ENCODE measurements at places on chromosomes 16 and 17. TPM values are rescaled to one million over a fixed set of nuclear protein-coding genes. Genes with fewer than 3 reads are reported as not detected.

GRCh38 chr16:64711596-64711995 is 410.3 kb downstream of the CDH11 start:
- H3K36me3 ChIP-seq, result no peaks in the 10 kb centered on the region
- H3K27ac ChIP-seq, result no peak overlapping the region
- DNase-seq, result no peak
- H3K4me1 ChIP-seq, result no peaks in the 10 kb centered on the region
- no peak overlapping the region for H3K4me3 ChIP-seq

DNA sequence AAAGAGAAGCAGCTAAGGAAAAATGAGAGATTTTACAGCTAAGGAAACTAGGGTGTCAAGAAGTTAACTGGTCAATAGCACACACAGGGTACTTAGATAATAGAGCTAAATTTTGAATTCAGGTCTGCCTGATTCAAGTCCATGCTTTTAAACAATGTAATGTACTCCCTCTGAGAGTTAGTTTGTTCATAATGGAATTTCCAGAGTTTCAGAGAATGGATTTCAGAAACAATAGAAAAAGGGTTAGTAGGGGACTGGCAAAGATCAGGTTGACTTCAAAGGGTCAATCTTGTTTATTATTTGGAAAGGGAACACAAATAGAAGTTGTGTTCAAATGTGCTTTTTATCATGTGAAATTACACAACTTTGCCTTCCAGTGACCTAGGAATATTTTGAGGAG is 17.9 kb downstream of the NSRP1 start:
- H3K27ac ChIP-seq, result no peak overlapping the region
- DNase-seq, result no peak

GRCh38 chr17:28470914-28471366 is 2.5 kb upstream of the SLC13A2 start:
- no peak overlapping the region for H3K27ac ChIP-seq
- H3K27me3 ChIP-seq, result no peaks in the 10 kb centered on the region
- H3K4me3 ChIP-seq, result no peak overlapping the region
- no peaks in the 10 kb centered on the region for H3K36me3 ChIP-seq

DNA sequence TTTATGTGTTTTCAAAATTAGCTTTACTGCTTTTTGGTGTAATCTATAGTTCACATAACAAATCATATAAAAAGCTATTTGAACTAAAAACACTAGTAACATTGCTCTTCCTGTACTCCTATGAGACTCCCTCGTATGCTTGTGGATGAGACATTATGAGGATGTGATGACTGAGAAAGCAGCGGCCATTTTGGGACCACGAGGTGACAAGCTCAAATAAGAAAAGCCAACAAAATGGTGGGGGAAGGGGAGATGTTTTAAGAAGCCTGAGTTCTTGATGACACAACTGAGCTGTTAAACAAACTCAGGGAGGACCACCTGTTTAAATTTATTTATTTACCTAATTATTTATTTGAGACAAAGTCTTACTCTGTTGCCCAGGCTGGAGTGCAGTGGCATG is 4.5 kb downstream of the CCL18 start:
- H3K4me1 ChIP-seq, result no peaks in the 10 kb centered on the region
- no peak for DNase-seq
- no peak overlapping the region for H3K27ac ChIP-seq
- no peak overlapping the region for H3K4me3 ChIP-seq
- H3K27me3 ChIP-seq, result no peaks in the 10 kb centered on the region

DNA sequence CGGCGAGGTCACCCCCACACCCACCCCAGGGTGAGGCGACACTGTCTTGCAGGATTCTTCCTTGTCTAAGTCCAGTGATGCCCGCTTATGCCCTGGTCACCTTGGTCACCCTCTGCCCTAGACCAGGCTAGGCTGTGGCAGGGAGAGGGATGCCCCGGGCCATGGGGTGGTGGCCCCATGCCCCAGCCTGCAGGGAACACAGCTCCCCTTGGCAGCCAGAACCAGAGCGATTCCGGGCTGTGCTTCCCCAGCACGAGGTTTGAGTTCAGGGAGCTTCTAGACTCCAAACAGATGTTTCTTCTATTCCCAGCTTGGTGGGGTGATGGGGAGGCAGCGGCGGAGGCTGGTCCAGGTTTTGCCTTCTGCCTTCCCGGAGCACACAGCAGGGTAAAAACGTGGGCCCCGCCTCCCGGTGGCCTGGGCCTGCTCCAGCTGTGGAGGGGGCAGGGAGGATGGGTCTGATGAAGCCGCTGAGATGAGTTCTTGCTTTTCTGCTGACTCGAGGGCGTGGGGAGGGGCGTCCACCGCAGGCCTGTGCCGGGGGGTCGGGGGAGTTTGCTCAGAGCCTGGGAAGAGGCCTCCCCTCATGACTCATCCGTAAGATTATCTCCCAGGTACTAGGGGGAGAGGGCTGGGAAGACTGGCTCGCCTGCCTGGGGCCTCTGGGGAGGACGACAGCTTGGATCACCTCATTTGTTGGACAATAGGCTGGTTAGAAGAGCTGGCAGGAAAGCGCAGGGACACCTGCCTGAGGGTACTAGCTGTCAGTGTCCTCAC is 15.4 kb downstream of the SMTNL2 start:
- H3K27ac ChIP-seq, result no peak overlapping the region
- no peaks in the 10 kb centered on the region for H3K36me3 ChIP-seq
- no peak overlapping the region for H3K4me3 ChIP-seq
- H3K4me1 ChIP-seq, result no peaks in the 10 kb centered on the region
- no peak for DNase-seq

TMEM231 gene
- 3.6 TPM for total RNA-seq

IL21R gene
- 0.40 TPM for total RNA-seq

PTGES3L gene
- not detected for total RNA-seq

SCARF1 gene
- total RNA-seq, result 32.4 TPM
